ENCODE measurements at places on chromosomes 3 and 15. TPM values are rescaled to one million over a fixed set of nuclear protein-coding genes. Genes with fewer than 3 reads are reported as not detected.

Gene KLF15
- 8.2 TPM for total RNA-seq

GRCh38 chr3:107978131-107979055 lies 112.4 kb downstream of the CD47 start:
- no peak for DNase-seq

GRCh38 chr3:32819551-32820348 lies 2.0 kb downstream of the TRIM71 start:
- DNase-seq = no peak

DNA sequence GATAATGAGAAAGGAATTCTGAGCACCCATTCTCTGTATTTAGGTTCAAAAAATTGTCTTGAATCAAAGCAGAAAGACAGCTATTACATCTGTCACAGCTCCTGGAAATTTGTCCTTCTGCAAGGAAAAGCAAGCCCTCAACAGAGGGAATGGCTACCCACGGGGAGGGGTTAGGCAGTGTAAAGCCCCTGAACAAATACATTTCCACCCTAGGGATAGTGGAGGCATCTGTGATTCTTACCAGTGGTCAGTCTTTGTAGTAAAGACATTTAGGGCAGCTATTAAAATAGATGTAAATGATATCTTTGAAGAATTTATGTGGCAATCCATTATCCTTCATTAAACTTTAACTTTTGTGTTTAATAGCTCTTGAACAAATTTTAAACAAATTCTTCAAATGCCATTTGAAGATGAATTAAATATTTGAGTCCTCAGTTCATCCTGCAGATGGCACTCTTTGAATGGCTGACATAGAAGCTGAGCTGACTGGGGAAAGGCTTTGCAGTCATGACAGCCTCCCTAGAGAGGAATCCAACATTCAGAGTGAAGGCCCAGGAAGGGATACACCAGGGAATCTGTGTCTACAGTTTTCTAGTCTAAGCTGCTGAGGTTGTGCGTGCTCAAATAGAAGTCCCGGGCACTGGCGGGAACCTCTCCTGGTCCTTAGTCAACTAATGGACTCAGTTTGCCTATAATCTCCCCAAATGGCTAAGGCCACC lies 359.7 kb upstream of the ROPN1 start:
- peak; percentile 22 for DNase-seq

DNA sequence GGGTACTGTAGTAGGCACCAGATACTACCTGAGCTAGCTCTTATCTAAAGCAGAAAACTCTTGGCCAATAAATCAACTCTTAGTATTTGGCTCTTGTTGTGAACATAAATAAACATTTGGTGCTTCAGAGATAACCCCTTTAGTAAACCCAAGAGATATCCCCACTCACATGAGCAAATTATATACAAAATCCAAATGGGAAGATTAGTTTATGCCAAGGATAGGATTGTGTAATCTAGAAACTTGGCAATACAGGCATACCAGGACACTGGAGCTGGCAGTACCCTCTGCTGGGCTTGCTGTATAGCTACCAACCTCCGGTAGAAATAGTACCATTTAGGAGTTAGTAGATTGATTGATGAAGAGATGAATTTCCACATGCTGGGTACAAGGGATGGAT lies 127.0 kb downstream of the LIPC start:
- DNase-seq = no peak

DNA sequence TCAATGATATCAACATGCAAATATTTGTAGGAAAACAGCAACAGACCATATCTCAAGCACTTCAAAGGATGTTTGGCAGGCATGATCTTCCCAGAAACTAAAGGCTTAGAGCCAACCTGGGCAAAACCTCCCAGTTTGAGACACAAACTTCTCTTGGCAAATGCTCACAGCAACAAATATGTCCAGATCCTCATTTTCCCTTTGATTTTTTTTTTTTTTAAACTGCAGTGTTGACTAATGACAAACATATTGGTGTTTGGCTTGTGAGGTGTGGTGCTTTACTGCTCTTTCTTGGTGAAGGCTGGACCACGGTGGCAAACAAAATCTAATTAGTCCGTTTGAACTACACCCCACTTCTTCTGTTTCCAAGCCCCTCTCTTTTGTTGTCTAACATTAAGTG lies 87.2 kb downstream of the EBLN2 start:
- no peak for DNase-seq

DNA sequence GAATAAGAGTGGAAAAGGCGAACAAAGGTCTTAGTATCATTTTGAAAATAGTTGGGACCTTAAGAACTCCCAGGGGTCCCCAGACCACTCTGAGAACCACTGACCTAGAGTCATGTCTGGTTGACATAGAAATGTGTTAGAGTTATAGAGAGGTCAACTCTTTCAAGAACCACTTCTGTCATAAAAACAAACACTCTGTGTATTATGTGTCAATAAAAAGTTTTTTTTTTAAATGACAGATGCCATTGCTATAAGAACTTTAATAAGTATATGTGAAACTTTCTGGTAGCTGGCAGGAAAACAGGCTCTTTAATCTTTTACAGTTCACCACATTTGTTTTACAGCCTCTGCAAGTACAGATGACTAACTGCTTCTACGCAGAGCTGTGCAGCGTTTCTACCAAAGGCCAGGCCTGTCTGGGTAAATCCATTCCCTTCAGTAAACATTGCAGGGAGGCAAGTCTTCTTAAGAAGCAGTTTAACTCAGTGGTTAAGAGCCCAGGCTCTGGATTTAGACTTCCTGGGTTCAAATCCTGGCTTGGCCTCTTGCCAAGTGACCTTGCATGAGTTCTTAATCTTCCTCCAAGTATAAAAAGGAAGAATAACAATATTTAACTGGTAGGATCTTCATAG lies 56.6 kb downstream of the RFTN1 start:
- no peak for DNase-seq

Gene SIN3A
- 91.4 TPM for total RNA-seq

Gene VILL
- total RNA-seq = 86.8 TPM

Gene EPB42
- total RNA-seq = not detected

GRCh38 chr3:55725681-55726500 lies 238.8 kb upstream of the WNT5A start:
- no peak for DNase-seq

- no peak for DNase-seq
These were observed 9.9 kb downstream of the B3GNT5 start for GRCh38 chr3:183262875-183263378.

Gene MESP1
- 5.9 TPM for total RNA-seq

GRCh38 chr15:66238318-66238717 lies 15.2 kb downstream of the MEGF11 start:
- no peak for DNase-seq

Gene ALG1L2
- 1.6 TPM for total RNA-seq

Gene RBP2
- total RNA-seq = not detected

GRCh38 chr3:24689353-24689752 lies 194.7 kb upstream of the THRB start:
- no peak for DNase-seq

- peak; percentile 39 for DNase-seq
These were observed 164.5 kb downstream of the THSD4 start for GRCh38 chr15:71279757-71280141.

Gene CEMIP
- total RNA-seq = 4.1 TPM

DNA sequence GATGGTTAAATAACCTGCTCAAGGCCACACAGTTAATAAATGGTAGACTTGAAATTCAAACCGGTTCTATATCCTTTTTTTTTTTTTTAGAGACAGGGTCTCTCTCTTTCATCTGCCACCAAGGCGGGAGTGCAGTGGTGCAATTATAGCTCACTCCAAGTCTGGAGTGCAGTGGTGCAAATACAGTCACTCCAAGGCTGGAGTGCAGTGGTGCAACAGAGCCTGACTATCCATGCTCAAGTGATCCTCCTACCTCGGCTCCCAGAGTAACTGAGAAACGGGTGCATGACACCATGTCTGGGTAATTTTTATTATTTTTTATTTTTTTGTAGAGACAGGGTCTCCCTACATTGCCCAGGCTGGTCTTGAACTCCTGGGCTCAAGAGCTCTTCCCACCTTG lies 23.4 kb downstream of the DPP8 start:
- DNase-seq = no peak

DNA sequence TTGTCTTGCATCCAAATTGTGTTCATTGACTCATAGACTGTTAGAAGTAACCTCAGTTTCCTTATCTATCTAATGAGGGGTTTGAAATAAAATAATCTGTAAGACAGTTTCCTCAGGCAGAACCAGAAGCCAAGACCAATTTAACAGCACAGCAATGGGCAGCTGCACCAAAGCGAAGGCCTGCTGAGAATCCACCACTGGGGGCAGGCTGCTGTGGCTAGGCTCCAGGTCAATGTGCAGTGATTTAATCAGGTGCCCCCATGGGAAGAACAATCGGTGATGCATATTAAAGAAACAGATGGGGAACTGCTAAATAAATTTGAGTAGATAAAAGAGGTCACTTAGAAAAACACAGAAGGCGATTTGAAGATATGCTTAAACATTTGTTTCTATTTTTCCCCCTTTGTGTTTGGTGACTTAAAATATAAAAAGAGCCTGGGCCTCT lies 28.0 kb upstream of the TMOD3 start:
- DNase-seq = peak; percentile 58

DNA sequence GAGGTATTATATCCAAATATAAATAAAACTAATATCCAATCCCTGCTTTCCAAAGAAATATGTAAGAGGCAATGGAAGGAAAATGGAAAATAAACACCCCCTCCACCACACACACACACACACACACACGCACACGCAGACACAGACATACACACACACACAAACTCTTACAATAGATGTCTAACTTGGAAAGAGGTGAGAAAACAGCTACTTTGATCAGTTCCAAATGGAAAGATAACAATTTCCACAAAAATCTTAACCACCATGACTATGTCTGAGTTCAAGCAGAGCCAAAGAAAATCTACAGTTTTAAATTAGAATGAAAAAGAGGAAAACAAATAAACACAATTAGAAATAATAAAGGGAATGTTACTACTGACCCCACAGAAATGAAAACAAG lies 285.3 kb upstream of the TGFBR2 start:
- no peak for DNase-seq

- no peak for DNase-seq
These were observed 71.6 kb downstream of the SUMF1 start for GRCh38 chr3:4395448-4395847.

DNA sequence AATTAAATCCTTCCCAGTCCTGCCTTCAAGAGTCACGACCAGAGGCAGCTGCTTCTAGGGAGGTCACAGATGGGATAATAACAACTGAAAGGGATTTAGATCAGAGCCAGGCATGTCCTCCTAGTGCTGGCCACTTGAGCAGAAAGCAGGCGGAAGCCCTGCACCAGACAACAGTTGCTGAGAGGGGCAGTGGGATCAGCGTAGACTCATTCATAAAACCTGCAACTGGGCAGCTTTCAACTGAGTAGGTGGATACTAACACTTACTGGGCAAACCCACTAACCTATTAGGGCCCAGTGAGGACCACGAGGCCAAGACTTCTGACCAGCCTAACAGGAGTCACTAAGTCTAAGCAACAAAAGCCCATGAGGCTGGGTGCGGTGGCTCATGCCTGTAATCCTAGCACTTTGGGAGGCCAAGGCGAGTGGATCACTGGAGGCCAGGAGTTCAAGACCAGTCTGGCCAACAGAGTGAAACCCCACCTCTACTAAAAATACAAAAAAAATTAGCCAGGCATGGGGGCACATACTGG lies 67.0 kb downstream of the DAPK2 start:
- DNase-seq = no peak

DNA sequence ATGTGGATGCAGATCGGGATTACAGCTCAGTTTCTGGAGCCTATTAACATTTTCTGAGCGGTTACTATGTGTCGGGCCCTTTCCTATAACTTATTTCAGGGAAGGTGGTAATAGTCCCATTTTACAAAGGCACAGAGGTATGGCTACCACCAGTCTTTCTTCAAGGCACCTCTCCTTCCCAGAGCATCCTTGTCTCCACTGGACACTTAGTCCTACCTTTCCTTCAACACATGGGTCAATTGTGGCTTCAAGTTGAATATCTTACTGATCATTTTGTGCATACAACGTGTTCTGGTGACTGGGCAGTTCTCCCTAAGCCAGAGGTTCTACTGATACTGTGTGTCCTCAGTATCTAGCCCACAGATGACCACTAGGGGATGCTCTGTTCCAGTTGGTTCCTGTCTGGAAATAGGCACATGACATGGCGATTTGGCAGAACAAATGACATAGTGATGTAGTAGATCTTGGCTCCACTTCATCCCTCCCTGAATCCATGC lies 60.7 kb upstream of the CMTM8 start:
- DNase-seq = peak; percentile 83

Gene GRIP2
- total RNA-seq = not detected

- peak; percentile 84 for DNase-seq
These were observed 9.5 kb upstream of the ARL14 start for GRCh38 chr3:160667452-160667851.

DNA sequence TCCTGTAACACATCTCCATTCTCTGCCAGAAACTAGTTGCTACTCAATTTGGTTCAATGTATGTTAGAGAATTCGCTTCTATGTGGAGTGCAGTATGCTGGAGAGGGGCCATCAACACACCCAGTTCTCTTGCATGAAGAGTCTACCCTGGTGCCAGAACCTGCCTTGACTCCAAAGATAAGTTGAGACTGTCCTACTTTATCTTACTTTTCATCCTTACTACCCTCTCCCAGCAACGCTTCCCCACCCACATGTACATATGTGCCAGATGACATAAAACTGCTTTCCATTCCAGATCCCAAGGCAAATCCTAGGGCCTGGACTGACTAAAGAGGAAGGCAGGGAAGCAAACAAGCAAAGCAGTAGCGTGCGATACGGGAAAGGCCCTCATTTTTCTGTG lies 442.6 kb upstream of the THRB start:
- no peak for DNase-seq

Gene GCNT3
- total RNA-seq = 11.6 TPM

Gene CNTN3
- not detected for total RNA-seq

DNA sequence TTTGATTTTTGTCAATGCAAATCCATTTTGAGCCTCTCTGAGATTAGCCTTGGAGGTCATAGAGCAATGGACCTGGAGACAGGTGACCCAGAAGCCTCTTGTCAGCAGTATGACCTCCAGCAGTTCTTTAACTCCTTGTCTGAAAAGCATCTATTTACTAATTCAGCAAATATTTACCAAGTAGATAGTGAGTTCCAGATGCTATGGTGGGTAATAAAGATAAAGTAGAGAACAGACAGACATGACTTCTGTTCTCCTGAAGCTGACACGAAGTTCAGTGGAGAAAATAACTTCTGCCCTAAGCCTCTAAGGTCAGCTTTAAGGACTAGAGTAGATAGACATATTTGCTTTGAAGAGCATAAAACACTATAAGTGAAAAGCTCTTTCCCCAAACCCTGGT lies 26.6 kb downstream of the SEMA6D start:
- no peak for DNase-seq

- no peak for DNase-seq
These were observed 78.3 kb upstream of the ICE2 start for GRCh38 chr15:60557191-60557618.

Gene RPS17
- total RNA-seq = 1,584 TPM

Gene GALNT15
- total RNA-seq = not detected

GRCh38 chr3:48851407-48851806 lies 3.7 kb upstream of the PRKAR2A start:
- DNase-seq = no peak

Gene BNC1
- total RNA-seq = not detected

Gene CPEB1
- 7.6 TPM for total RNA-seq

GRCh38 chr3:149280671-149281349 lies 52.6 kb downstream of the TM4SF18 start:
- DNase-seq = no peak
